ENCODE measurements at places on chromosomes 2 and 18.

GRCh38 chr2:71073475-71073874, 5.0 kb downstream of the NAGK start:
- DNase-seq = no peak

GRCh38 chr2:216632346-216632951, 771 bp upstream of the IGFBP2 start:
- DNase-seq = no peak

GRCh38 chr18:40382197-40382596, 1572.8 kb upstream of the PIK3C3 start:
- no peak for DNase-seq

DNA sequence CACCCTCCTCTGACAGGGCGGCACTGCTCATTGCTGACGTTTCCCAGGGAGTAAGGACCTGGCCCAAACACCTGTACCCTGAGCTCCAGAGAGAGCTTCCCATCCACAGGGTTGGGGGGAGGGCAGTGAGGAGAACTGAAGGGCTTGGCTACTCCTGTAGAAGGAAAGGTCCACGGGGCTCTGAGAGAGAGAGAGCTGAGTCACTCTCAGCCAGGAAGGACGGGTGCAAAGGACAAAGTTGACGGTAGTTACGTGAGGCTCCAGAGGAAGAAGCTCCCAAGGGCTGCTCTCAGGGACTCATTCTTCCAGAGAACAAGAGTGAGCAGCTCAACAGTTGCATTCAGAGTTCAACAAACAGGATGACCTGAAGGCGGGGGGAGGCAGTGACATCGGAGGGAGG, 852.5 kb downstream of the GALR1 start:
- DNase-seq = no peak

DNA sequence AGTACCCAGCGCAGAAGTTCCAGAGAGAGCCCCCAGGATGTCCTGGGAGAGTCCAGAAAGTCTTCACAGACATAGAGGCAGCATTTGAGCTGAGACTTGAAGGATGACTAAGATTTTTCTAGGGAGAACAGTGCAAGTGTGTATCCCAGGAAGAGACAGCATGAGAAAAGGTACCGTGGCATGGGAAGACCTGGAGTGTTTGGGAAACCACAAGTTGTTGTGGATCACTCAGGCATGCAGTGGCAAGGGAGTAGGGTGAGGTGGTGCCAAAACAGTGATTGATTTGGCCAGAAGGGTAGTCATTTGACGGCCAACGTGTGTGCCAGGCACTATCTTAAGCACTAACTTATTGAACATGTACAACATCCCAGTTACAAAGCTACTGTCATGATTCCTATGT, 24.5 kb upstream of the KCNK3 start:
- no peak for DNase-seq

GRCh38 chr2:136107051-136108033, 10.6 kb downstream of the CXCR4 start:
- no peak for DNase-seq

DNA sequence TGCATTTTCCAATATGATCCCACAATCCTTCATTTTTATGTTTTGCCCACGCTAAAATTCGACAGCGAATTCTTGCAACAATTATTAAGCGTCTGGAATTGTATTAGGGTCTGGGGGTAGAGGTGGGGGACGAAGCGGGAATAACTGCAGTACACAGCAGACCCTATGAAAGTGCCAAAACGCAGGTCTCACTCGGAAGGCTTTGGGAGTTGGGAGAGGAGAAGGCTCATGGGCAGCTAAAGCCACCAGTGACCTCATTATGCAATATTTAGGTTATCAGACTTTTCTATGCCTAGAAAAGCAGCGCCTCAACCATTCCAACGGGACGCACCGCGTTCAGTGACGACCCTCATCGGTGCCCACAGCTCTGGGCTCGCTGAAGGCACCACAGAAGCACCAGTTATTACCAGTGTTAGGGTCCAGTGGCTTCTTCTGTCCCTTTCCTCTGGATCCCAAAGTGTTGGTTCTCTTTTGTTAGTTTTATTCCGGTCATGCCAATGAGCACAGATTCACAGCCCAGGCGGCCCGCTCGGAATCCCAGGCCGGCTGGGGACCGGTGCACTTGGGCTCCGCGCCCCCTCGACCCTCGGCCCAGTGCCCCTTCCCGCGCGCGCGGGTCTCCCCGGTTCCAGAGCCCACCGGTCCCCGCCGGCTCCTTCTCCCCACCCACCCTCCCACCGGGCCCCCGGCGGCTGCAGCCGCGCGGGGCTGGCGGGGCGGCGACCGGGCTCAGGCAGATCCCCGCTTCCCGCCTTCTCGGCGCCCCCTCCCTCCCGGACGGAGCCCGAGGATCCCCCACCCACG, 737 bp upstream of the MAPK4 start:
- DNase-seq = no peak

DNA sequence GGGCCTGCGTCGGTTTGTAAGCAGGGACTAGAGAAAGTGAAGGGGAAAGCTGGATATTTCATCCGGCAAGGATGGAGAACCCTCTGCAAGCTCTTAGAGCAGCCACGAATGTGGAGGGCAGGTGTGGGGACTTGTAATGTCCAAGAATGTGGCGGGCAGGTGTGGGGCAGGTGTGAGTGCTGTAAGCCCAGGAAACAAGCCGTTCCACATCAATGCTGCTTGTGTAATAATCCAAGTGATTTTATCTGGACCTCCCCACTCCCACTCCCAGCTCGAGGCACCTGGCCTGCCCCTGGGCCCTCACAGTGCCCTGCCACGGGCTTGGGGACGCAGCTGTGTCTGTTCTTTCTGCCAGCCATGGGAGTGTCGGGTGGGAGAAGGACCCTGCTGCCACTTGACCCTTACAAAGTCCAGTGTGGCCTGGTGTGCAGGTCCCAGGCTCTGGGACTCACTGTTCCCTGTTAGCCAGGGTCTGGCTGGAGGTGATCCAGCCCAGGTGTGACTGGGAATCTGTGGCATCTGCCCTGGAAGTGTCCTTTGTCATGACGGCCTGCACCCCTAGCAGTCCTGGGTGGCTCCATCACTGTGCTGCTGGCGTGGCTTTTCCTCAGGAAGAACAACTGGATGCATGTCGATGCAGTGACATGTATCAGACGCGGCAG, 42.8 kb downstream of the SOX11 start:
- no peak for DNase-seq

- DNase-seq = no peak
These were observed 159.8 kb downstream of the SH3RF3 start for GRCh38 chr2:109288544-109289368.

GRCh38 chr2:17226941-17227490, 291.2 kb downstream of the RAD51AP2 start:
- no peak for DNase-seq

- DNase-seq = peak; percentile 22
These were observed 195.1 kb downstream of the KCNE4 start for GRCh38 chr2:223247136-223247535.

- no peak for DNase-seq
These were observed 54.8 kb downstream of the RTP5 start for GRCh38 chr2:241924069-241924908.

GRCh38 chr2:180364719-180365118, 357.6 kb upstream of the CWC22 start:
- no peak for DNase-seq

DNA sequence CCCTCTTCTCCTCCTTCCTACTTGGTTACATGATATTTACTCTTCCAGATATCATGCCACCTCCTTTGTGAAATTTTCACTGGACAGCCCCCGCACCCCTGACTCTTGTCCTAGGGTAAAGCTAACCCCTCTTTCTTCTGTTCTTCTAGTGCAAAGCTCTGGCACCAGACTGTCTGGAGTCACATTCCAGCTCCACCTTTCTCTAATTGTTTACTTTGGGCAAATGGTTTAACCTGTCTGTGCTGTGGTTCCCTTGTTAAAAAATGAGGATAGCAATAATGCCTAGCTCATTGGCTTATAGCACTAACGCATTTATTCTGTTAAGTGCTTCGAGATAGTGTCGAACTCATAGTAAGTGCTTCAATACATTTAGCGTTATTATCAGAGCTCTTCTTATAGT, 306.2 kb downstream of the ALK start:
- DNase-seq = no peak

- no peak for DNase-seq
These were observed 45.6 kb downstream of the MEX3C start for GRCh38 chr18:51151568-51152511.

DNA sequence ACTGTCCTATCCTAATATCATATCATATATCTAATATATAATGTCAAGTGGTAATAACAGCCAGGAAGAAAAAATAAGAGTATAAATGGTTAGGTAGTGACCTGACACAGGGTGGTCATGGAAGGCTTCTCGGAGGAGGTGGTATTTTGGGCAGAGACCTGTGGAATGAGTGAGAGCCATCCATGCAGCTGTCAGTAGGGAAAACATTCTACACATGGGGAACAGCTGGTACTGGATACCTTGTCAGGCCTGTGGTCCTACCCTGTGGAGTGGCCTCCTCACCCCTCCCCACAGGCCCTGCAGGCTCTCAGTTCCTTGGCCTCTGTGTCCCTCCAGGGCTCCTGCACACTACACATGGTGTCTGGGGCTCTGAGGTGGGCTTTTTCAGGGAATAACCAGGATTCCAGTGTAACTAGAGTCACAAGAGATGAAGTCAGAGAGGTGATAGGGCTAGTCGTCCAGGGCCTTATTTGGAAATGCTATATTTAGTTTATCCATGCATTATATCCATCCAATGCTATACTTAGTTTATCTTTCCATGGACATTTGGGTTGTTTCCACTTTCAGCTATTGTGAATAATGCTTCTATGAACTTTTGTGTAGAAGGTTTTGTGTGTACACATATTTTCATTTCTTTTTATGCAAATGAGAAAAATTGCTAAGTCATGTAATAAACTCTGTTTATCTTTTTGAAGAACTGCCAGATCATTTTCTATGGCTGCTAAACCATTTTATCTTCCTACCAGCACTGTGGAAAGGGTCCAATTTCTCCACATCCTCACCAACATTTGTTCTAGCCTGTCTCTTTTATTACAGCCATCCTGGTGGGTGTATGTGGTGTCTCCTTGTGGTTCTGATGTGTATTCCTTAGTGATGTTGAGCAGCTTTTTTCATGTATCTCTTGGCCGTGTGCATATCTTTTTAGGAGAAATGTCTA, 75.6 kb downstream of the TPGS2 start:
- no peak for DNase-seq

- DNase-seq = no peak
These were observed 259.0 kb downstream of the PAX3 start for GRCh38 chr2:222039821-222040220.

- no peak for DNase-seq
These were observed 25.8 kb upstream of the IL18RAP start for GRCh38 chr2:102397209-102397608.

- DNase-seq = no peak
These were observed 113.7 kb downstream of the PRKCE start for GRCh38 chr2:45765007-45765727.

DNA sequence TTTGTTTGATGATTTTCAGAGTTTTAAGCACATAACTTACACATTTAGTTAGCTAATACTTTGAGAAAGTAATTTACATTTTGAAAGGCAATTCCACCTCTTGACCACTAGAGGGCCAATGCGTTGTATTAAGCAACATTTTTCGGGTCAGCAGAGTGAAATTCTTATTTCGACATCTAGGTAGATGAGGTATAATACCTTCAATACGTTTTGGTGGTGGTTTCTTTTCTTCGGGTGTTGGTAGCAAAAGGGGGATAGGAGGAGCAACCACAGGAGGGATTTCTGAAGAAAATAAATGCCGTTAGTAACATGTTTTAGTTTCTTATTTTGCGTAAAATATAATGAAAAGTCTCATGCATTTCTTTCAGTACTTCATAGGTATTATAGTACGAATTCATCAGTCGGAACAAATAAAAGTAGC, 106.3 kb downstream of the TTN start:
- DNase-seq = peak; percentile 39

DNA sequence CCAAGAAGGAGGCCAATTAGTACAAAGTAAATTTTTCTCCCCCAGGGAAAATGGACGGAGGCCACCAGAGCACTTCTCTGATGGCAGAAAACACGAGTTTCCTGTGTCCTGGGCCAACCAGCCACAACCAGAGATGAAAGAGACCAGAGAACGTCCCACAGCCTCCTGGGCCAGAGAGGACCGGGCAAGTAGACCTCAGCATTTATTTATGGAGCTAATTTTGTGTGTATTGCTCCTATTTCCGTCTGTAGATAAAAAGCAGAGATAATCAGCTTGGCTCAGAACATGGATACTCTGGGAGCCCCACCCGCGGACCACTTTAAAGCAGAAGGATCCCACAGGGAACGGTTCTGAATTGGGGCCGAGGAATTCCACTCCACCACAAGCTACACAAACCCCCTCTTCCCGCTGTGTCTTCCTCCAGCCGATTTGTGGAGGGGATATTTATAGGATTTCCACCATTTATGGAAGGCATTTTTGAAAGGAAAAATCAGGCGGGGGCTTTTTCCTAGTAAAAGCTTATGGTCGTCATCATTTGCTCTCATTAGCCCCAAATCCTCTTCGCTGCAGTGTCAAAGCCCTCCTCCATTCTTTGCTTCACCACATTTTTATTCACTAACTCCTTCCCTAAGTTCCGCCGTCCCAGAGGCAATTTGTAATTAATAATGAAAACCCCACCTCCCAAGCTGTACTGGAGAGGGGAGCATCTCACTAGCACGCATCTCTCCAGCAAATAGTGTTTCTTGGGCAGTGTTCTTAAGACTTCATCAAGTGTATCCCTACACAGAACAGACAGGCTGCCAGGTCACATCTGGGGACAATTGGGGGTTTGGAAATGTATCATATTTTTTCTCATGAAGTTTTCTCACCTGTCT, 43.7 kb upstream of the TWIST2 start:
- DNase-seq = no peak

DNA sequence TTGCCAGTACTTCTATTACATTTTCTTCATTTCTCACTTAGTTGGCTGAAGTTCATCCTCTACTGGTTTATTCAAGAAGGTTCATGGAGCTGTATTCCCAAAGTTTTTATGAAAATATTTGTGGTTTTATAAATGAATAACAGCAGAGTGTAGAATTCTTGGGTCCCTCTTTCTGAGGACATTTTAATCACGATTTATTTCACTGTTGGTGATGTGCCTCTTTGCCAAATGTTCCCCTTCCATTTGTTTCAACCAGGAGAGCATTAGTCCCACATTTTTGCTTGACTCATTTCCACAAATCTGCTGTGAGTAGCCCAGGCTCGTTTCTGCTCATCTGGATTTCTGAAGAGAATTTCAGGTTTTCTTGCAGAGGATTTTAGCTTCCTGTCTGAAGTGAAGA, 20.8 kb downstream of the COPS7B start:
- DNase-seq = no peak

DNA sequence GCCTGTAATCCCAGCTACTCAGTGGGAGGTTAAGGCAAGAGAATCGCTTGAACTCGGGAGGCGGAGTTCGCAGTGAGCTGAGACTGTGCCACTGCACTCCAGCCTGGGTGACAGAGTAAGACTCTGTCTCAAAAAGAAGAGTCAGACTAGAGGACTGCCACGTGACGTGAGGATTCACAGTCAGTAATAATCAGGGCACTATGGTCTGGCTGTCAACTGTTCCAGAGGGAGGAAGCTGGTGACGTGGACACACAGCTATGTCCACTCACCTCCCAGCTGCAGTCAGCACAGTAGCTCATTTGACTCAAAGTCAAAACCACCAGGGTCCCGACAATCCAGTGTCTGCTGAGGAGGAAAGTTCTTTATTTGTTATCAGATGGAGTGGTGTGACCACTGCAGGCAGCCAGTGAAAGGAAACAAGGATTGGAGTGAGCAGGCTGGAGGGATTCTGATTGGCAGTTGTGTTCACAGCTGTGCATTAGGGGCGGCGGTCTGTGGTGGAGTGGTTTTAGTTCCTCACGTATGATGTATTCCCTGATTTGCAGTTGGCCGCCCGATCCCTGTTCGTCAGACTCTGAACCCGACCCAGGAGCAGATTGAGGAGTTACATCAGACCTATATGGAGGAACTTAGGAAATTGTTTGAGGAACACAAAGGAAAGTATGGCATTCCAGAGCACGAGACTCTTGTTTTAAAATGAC, 37.9 kb downstream of the MOGAT1 start:
- DNase-seq = no peak

- no peak for DNase-seq
These were observed 32.7 kb downstream of the ALMS1 start for GRCh38 chr2:73418343-73418742.

Measured in SW 1271 (cell line).